ENCODE measurements at places on chromosomes 1 and 21. TPM values are rescaled to one million over a fixed set of nuclear protein-coding genes. Genes with fewer than 3 reads are reported as not detected.
A peak's percentile ranks its signal among the peaks of the same experiment; 100 is the strongest.

DNA sequence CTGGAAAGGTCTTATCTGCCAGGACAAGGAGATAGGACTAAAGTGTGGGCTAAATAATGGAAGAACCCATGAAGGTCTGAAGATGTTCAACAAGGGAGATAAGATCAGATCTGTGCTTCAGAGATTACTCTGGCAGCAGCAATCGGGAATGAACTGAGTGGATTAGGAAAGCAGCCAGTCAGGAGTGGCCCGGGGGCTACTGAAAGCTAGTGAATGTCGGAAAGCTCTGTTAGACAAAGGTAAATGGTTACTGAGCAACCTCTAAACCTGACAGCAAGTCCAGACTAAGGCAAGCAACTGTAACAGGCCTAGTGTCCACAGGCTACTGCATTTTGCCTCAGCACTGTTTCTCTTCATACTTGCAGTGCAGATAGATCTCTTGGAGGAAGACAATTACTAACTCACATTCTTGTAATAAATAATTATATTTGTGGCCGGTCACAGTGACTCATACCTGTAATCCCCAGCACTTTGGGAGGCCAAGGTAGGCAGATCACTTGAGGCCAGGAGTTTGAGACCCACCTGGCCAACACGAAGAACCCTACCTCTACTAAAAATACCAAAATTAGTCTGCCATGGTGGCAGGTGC, 12.5 kb downstream of the IQGAP3 start:
- no peak for DNase-seq

DNA sequence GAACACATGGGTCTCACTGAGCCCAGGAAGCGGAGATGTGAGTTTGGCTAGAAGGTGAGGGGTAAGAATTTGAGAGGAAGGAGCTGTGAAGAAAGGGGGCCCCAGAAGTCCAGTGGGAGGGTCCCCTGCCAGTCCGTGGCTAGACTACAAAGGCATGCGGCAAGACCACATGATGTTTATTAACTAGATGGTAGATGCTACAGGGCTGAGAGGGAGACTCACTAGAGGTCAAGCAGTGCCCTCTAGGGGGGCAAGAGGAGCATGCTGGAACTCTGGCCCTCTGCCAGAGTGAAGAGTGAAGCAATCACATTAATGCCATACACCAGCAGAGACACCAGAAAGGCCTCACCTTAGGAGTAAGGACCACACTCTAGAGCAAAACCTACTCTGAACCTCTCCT, 12.2 kb downstream of the KIAA0319L start:
- DNase-seq = no peak

- no peak for DNase-seq
Observed at GRCh38 chr1:59805554-59805953, 9.2 kb upstream of the HOOK1 start.

- no peak for DNase-seq
Observed at GRCh38 chr1:111716333-111716732, 22.9 kb downstream of the INKA2 start.

DNA sequence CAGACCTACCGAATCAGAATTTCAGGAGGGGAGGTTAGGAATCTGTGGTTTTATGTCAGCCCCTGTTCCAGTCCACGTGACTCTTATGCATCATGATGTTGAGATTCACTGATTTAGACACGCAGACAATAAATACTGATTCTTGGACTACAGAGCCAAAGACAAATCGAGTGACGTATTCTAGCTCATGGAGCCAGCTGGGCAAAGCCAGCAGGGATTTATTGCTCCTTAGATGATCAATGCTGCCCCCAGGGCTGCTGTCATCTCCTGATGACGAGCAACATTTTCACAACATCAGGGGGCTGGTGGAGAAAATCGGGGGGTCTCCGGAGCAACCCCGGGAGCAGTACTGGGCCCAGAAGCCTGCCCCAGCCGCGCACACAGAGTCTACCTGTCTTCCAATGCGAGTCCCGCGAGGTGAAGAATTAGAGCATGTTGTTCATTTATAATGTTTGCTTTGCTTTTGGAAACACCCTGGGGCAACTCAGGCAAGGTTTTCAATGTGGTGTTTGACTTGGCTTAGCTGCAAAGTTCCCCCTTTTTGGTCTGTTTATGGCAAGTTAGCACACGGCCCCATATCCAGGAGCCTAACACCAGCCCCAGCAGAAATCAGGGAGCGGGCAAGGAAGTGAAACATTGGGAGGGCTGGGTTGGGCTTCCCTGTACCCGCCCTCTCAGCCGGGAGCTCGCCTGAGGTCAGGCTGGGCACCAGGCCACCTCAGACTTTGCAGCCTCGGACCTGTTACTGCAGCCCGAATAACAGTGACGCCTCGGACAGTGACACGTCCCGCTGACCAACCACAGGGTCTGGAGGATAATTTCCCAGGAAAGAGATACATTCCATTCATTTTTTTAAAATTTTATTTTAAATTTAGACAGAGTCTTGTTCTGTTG, 19.9 kb upstream of the CLDN14 start:
- no peak for DNase-seq

DNA sequence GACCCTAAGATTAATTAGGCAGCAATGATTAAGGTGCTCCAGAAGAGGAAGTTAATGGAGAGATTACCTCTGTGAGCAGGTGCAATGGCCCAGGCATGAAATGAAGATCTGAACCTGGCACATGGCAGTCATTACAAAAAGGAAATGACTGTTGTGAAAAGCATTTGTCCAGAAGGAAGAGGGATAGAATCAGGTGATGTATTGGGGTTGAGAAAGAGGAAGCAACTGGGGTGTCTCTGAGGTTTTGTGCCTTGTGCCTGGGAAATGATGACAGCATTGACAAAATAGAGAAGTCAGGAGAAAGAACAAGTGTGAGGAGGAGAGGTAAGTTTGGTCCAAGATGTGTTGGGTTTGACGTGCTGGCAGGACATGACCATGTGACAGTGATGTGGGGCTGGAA, 5.6 kb downstream of the CRCT1 start:
- no peak for DNase-seq

DNA sequence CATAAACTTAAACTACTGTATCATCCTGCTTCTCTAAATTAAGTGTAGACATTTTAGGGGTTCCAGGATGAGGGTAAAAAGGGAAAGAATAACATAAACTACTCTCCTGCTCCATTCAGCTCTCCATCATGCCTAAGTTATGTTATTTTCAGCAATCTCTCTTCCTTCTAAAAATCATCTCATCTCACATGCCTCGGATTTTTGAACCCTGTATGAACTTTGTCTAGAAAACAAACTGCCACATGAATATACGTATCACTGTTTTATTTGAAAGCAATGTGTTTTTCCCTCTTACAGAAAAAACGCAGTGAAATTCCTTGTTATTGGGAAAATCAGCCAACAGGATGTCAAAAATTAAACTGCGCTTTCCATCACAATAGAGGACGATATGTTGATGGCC, 32.6 kb downstream of the ZBED6 start:
- DNase-seq = no peak

GRCh38 chr1:217562229-217562878, 68.5 kb downstream of the GPATCH2 start:
- no peak for DNase-seq

DNA sequence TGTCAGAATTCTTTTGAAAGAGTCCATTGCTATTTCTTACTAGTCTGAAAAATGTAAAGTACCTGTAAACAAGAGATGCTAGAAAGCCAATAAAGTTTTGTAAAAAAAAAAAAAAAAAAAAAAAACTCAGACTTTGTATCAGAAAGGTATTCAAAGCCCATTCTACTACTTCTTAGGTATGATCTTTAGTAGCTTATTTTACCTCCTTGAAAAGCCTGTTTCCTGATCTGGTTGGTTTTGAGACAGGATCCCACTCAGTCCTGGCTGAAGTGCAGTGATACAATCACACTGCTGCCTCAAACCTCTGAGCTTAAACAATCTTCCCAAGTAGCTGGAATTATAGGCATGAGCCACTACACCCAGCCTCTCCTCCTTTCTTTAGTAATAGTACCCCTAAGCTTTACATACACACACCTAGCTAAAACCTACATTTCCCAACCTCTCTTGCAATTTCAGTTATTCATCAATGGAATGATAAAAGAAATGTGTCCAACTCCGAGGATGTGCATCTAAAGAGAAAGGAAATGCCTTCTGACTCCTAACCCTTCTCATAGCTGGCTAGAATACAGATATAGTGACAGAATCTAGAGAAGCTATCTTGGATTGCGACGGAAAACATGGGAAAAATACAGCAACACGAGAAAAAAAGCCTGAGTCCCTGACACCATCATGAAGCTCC, 30.6 kb downstream of the EPS15 start:
- DNase-seq = no peak

- no peak for DNase-seq
Observed at GRCh38 chr21:43369124-43369523, 57.8 kb downstream of the SIK1 start.

- DNase-seq = no peak
Observed at GRCh38 chr1:151838222-151839081, 1.2 kb downstream of the C2CD4D start.

DNA sequence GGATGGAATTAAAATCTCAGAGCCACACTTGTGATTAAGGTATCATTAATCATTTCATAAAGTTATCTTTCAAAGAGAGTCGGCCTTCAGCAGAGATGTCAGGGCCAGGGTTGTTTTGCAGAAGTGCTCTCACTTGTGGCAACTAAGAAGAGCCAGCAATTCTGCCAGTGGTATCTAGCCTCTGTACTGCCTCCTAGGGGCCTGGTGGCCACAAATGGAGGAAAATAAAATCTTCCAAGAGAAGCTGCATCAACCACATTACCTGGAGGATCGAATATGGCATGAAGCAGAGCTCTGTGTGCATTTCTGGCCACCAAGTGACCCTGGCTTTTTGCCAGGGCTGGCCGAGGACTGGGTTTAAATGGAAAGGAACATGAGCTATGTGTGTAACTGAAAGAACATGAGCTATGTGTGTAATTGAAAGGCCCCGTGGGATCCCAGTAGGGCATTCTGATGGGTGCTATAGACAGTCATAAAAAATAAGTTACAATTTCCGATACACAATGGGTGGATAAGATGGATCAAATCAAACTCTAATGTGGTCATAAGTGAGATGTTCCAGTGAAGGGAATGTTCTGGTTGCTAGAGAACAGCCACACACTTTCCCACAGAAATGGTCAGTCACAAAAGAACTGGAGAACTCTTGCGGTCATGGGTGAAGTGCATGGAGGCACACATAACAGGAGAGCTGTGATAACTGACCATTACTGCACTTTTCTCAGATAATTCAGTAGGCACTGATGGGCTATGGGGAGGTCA, 335.8 kb downstream of the CAMTA1 start:
- no peak for DNase-seq

DNA sequence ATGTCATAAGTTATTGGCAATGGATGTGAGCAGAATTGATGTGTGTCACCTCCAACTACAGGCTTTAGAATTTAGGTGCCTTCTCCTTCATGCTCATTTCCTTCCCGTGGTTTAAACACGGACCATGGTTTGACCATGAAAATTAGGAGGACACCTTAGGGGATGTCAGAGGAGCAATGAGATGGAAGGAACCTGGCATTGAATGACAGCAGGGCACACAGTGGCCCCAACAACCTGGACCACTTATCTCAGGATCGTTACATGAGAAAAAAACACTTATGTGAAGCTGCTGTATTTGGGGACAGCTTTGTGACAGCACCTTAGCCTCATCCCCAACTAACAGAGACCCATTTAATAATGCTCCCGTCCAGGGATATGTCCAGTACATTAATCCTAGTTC, 70.8 kb downstream of the SLC9A1 start:
- no peak for DNase-seq

- peak; percentile 50 for DNase-seq
Observed at GRCh38 chr1:36609241-36610027, 126.7 kb upstream of the CSF3R start.

- DNase-seq = no peak
Observed at GRCh38 chr1:151843398-151843797, 3.8 kb upstream of the C2CD4D start.

DNA sequence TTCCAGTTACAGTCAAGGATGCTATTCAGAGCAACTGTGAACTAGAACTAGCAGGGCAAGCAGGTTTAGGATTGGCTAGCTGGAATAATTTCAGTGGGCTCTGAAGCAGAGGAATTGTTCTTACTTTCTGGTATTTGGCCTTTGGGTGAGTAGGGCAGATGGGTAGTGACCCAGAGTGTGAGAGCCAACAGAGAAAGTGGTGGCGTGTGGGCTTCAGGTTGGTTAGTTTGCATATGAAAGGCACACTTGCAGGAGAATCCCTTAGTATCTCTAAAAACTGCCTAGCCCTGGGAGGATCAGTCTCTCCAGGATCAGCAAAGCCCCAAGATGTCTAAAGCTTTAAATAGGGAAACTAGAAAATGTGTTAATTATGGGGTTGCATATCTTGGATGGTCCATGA, 67.6 kb upstream of the LRRC8B start:
- DNase-seq = no peak

The MAGOH gene
- 95.8 TPM for polyA plus RNA-seq

The NBPF14 gene
- polyA plus RNA-seq = 36.4 TPM

The ZNF692 gene
- polyA plus RNA-seq = 61.9 TPM

The GSTM1 gene
- 2.9 TPM for polyA plus RNA-seq

The LRRC7 gene
- 14.2 TPM for polyA plus RNA-seq

The BARHL2 gene
- not detected for polyA plus RNA-seq

The CTNNBIP1 gene
- polyA plus RNA-seq = 28.5 TPM

The TRAF3IP3 gene
- polyA plus RNA-seq = 1.9 TPM

The OR2T10 gene
- 0.33 TPM for polyA plus RNA-seq

The RGS16 gene
- polyA plus RNA-seq = 1.7 TPM

The PLPP3 gene
- polyA plus RNA-seq = 118 TPM

Measured in renal cortex interstitium (tissue), 15 donors.